ENCODE measurements at places on chromosomes 6 and 20.

DNA sequence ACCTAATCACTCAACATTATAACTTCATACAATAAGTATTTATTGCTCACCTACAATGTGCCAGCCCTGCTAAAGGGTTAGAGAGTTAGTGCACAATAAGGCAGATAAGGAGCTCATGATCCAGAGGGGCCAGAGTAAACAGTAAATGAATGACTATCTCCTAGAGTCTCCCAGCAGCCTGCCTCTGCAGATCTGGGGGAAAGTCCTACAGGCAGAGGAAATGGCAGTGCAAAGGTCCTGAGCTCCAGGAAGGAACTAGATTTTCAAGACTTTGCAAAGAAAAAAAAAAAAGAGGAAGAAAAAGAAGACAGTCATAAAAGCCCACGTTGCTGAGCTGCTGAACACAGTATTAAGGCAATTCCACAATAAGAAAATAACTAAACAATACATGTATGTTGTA is 160.1 kb downstream of the SIM1 start:
- no peak for DNase-seq

- DNase-seq, result peak; percentile 23
Measured at GRCh38 chr6:156175971-156176421, 601.2 kb upstream of the ARID1B start.

DNA sequence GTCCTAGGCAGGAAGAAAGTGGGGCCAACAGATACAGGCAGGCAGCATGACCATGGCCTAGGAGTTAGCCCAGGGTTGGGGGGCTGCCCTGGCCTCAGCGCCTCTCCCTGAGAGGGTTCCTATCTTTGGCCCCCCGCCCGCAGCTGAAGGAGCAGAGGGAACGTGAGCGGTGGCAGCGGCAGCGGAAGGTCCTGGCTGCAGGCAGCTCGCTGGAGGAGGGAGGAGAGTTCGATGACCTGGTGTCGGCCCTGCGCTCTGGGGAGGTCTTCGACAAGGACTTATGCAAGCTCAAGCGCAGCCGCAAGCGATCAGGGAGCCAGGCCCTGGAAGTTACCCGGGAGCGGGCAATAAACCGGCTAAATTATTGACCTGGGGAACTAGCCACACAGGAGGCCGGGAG is 32.6 kb downstream of the MOCS1 start:
- DNase-seq, result no peak

- DNase-seq, result no peak
Measured at GRCh38 chr20:10236540-10237533, 18.2 kb downstream of the SNAP25 start.

- DNase-seq, result peak; percentile 82
Measured at GRCh38 chr20:56806952-56807517, 177.9 kb downstream of the TFAP2C start.

GRCh38 chr6:17161076-17161475 is 59.2 kb downstream of the STMND1 start:
- no peak for DNase-seq

- no peak for DNase-seq
Measured at GRCh38 chr20:43909720-43910119, 4.9 kb upstream of the TOX2 start.

DNA sequence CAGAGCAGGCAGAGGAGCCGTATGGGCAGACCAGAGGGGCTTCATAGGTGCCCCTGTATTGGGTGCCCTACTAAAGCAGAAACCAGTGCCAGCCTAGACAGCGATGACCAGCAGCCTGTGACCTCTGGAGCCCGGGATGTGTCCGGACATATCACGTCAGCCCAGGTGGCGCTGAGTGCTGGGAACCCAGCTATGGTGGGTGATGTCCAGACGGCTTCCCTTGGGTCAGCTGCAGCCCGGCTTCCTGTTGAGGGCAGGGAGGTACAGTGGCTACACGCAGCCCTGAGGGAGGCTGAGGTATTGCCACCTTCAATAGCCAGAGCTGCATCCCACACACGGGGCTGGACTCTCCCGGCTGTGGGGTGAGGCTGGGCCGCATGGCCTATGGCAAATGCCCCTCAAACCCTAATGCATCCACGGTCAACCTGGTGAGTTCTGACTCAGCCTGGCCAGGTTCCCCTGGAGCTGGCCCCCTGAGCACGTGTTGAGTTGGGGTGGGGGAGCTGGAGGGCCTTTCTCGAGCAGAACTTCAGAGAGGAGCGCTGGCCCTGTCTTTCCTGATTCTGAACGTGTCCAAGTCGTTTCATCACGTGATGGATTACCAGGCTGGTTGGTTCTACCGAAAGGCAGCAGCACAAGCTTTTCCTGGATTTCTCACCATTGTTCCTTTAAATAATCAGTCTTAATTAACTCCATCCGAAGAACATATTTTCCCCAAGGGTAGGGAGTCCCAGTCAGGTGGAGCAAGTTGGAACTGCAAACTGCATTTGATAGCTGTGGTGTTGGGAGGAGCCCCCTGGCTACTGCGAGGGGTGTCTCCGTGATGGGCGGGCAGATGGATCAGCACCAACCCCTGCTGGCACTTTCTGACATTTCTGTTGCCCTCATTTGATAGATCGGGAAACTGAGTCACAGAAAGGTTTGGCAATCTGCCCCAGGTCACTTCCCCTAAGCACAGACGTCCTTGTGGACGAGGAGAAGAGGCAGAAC is 7.1 kb upstream of the MYT1 start:
- no peak for DNase-seq

GRCh38 chr20:18056174-18057100 is 1.3 kb downstream of the OVOL2 start:
- peak; percentile 36 for DNase-seq

DNA sequence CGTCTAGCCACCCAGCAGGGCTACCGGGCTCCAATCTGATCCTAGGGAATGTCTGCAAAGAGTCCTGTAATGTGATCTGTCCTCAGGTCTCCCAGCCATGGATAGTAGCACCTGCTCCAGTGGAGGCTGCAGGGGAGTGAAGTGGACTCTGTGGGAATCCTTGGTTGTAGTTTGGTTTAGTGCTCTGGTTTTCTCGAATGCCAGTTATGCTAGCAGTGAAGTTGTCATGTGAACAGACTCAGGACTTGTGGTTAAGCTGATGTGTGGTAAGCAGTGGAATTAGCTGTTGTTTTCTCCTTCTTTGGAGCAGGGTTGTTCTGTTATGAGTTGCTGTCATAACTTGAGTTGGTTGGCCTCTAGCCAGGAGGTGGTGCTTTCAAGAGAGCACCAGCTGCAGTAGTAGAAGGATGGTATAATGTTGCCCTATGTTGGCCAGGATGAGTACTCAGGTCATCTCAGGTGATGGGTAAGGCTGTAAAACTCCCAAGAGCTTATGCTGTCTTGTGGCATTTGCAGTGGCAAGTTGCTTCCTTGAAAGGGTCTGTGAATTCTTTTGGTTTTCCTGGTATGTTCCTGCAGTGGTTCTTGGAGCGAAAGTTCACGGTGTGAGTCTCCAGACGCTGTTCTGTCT is 390.2 kb downstream of the UTRN start:
- DNase-seq, result peak; percentile 94

DNA sequence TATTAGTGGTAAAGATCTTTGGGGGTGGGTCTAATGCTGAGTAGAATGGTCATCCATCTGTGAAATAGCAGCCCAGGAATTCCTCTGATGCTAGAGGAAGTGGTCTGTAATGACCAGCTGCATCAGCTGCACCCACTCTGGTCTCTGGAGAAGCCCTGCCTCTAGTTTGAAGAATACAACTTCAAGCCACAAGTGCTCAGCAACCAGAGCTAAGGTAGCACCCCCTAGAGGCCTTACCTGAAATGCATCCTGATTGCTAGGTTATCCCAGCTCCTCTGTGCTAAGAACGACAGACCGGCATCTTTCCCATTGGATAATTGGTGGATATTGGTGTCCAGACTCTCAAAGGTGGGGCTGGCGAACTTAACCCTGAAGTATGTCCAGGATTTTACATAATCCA is 58.2 kb downstream of the DNAH8 start:
- no peak for DNase-seq

DNA sequence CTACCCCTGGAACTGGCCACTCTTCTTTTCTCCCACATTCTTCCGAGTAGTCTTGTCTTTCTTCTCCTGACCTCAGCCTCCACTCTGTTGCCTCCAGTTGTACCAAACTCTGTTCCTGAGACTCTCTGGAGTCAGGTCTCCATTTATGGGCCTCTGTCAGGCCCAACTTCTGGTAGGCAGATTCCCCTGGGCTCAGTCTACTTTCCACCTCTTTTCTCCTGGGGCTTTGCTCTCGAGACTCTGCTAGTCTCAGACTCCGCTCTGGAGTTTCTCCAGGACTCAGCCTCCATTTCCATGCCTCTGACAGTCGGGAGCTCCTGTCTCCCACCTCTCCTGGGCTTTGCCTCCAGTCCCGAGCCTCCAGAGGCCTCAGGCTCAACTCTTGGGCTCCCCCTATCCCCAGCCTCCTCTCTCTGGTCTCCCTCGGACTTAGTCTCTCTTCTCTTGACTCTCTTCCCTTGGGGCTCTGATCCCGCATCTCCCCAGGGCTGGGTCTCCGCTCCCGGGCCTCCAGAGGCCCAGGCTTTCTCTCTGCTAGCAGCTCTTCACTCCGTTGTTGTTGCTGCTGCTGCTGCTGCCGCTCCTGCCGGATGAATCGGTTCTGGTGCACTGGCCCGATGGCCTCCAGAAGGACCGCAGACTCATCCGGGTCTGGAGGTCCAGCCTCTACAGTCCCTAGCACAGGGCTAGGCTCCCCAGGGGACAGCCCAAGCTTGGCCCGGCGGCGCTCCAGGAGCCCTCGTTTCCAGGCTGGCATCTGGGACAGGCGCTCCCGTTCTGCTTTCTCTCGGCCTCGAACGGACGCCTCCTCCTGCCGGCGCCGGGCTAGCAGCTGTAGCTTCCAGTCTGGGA is 1.1 kb downstream of the PPP1R18 start:
- DNase-seq, result no peak

- DNase-seq, result no peak
Measured at GRCh38 chr6:74605922-74606581, 599.8 kb downstream of the COL12A1 start.

DNA sequence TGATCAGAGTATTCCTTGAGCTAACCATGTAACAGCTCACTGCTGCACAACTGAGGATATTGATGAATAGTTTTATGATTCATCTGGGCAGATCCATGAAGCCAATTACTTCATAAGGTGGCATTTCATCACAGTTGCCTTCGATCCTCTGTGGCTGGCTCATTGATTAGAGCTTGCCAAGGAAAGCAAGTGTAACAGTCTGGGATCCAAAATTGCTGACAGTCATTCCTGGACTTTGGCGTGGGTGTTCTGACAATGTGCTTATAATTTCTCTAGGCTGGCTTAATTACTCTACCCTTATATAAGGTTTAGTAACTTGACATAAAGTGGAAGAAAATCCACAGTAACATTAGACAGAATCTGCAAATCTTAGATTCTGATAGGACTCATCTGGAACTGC is 551.3 kb upstream of the CDH4 start:
- no peak for DNase-seq

- no peak for DNase-seq
Measured at GRCh38 chr6:37830225-37830624, 10.7 kb downstream of the ZFAND3 start.

DNA sequence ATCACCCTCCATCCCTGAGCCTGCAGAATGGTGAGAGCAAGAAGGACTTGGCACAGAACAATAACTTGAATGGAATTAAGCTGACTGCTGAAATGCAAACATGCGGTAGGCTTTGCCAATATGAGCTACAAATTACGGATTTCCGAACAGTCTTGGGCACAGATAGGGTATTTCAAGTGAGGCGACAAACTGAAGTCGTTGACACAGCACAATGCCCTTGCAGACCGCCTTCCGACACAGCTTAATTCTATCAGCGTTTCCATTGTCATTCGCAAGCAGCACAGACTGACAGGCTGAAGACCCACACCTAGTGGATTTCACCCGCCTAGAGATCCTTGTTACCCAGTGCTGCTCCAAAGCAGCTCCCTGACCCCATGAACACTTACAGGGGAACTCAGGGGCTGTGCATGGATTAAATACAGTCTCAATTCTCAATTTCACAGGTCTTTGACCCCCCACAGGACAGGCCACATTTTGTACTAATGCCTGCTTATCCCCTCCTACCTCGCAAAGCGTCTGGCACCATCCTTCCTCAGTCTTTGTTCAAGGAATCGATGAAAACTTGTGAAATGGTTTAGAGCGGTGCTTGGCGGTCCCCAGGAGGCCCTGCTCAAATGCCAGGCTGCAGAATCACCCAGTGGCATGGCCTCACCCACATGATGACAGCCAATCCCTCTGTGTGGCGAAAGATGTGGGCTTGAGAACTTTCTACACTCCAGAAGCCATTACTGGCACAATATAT is 34.6 kb downstream of the RAMACL start:
- no peak for DNase-seq

DNA sequence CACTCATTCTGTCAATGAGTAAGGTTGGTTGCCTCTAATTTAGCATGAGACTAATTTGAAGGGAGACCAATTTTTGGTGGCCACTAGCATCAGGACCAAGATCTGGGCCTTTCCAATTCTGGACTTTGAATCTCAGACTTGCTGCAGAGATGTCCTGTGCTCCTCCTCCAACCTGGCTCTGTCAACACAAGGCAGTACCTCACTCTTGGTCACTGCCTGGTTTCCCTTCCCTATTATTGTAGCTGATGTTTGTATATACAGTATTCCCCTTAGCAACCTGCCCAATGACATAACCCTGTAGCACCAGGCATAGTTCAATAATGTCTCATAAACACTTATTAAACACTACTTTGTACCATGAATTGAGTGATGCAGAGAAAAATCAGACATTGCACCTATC is 50.4 kb downstream of the UNC5CL start:
- DNase-seq, result no peak

GRCh38 chr20:31894980-31895675 is 24.7 kb downstream of the TTLL9 start:
- DNase-seq, result no peak

DNA sequence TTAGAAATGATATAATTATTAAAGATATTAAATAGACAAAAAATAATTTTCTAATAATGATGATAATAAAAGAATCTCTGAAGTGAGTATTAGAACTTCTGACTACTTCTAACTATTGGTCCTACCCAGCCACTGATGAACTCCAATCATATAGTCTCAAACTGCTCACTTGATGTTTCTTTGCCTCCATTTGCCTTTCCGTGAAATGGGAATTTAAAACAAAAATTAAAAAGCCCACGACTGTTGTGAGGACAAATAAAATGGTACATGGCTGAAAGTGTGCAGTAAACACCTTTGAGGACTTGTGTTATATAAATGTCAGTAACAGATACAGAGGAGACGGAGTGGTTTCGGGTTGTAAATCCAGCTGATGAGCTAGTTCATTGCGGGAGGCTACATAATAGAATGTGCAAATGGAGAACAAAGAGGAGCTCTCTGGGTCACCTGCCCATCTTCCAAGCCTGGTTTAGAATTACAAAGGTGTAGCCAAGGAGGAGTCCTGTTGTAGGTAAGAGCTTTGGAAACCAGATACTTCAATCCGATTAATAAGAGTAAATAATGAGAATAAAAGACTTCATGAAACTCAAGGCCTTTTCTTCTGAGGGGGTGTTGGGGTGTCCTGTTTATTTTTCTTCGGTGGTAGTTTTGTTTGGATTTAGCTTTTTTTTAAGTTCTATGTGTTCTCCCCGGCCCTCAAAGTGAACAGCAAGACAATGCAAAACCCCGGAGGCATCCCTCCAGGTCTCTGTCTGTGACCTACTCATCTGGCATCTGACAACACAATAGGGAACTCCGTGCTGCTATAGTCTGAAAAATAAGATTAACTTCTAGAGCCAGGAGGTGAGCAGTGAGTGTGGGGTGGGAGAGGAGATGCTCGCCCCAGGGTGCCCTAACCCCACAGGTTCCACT is 4.4 kb upstream of the PXDC1 start:
- DNase-seq, result no peak
